ENCODE measurements at places on chromosomes 3 and 15.

GRCh38 chr3:183909030-183909600 lies 24.4 kb upstream of the PARL start:
- DNase-seq: no peak

GRCh38 chr15:38690719-38691332 lies 126.2 kb upstream of the RASGRP1 start:
- peak; percentile 17 for DNase-seq

GRCh38 chr3:116216761-116217160 lies 228.5 kb downstream of the LSAMP start:
- DNase-seq: no peak

DNA sequence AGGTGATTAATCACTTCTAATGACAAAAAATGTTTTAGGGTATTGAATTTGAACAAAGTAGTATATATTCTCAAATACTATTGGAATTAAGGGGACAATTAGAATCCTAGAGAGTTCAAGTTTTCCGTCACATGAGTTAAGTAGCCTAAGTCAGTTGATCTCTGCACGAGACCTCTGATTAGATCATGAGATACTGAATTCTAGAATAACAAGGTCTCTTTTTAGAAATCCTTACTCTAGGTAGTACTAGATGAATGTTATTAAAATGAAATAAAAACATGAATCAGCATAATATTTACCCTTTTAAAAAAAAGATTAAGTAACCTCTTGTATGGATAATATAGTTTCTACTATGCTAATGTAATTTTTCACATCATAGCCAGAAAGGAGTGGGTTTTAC lies 43.4 kb downstream of the MYO5A start:
- no peak for DNase-seq

DNA sequence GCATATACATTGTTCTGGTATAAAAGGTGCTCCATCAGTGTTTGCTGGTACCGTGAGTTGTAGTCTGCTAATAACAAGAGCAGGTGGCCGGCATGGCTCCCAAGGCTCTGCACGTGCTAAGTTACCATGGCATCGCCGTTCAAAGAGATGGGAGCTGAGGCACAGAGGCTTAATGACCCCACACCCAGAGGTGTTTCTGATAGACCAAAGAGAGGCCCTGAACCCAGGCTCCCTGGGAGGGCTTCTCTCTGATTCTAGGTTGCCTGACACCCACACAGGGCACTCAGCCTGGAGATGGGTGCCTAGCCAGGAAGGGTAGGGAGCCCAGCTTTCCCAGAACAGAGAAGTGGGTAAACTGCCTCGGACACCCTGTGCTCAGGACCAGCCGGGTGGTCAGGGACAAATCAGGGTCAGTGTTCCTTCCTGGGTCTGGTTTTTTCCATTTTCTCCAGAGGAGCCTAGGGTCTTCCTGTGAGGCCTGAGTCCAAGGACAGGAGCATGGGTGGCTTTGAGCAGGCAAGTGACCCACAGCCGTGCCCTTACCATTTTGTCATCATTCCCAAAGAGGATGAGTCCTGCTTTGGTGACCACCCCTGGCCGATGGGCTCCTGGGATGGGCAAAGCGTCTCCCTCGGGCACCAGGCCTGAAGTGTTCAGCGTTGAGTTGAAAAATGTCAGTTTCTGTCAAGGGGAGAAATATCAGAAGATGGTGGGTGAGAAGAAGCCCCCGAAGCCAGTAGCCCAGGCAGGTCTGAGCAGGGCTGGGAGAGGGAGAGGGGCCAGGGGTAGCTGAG lies 27.3 kb downstream of the ALDH1L1 start:
- no peak for DNase-seq

DNA sequence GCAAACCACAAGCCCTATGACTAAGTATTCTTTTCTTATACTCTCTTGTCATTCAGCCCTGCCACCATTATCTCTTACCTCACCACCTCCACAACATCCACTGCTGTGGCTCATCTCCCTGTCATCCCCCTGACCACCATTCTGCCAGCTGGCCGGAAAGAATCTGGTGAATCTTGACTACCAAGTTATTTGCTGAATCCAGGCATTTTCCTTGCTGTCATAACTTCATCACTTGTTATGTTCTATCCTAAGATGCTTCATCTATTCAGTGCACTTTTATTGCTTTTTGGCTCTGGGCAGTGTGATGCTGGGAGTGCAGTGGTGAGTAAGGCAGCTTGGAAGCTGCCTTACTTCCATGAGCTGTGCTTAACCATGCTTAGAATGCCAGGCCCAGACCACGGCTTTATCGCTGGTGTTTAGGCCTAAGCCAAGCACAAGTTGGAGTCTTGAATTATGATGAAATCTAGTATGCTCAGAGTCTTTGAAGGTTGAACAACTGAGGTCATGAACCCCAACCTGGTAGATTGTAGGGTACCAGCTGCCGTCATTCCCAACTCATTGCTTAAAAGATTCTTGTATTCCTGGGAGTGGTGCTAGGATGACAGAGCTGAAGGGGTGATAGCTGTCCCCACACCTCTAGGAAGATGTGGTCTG lies 27.0 kb upstream of the APH1B start:
- DNase-seq: no peak

DNA sequence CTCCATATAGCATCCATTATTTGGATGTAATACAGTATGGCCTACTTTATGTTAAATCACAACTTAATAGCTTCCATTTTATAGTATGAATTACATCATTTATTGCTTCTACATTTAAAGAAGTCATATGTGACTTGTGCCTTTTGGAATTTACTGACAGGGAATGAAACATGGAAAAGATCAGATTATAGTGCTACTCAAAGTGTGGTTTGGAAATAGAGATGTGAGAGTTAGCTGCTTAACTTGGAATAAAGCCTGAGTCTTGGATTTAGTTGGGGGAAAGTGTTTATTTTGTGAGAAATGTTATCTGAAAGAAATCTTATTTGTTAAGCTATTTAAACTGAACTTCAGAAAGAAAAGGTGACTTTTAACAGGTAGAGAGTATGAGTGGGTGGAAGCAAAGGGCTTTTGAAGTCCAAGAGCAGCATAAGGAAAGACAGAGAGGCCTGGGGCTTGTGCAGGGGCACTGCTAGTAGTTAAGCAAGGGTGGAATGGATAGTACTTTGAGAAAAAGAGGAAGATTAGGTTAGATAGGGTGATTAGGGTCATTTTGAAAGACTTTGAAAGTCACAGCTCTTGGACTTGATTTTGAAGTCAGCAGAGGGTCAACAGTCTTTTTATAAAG lies 60.5 kb downstream of the SLMAP start:
- DNase-seq: no peak

GRCh38 chr3:124467980-124468902 lies 262.0 kb upstream of the UMPS start:
- DNase-seq: peak; percentile 61

- no peak for DNase-seq
Measured at GRCh38 chr15:55289011-55289745, 435 bp downstream of the RAB27A start.

DNA sequence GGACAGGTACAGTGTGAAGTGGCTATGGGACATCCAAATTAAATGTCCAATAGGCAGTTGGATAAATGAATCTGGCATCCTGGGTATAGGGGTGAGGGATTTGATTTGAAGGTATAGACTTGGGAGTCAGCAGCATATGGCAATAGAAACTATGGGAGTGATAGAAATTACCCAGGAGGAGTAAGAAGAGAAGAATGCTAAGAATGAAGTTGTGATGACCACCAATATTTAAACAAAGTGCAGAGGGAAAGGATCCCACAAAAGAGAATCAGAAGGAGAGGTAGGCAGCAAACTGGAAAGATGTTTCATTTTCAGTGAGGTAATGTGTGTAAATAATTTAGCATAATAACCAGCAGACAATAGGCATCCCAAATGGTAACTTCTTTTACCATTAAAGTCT lies 13.8 kb upstream of the MSL2 start:
- no peak for DNase-seq

- no peak for DNase-seq
Measured at GRCh38 chr15:77563623-77564156, 69.0 kb downstream of the LINGO1 start.

- DNase-seq: no peak
Measured at GRCh38 chr15:62957130-62957529, 85.4 kb upstream of the TPM1 start.

DNA sequence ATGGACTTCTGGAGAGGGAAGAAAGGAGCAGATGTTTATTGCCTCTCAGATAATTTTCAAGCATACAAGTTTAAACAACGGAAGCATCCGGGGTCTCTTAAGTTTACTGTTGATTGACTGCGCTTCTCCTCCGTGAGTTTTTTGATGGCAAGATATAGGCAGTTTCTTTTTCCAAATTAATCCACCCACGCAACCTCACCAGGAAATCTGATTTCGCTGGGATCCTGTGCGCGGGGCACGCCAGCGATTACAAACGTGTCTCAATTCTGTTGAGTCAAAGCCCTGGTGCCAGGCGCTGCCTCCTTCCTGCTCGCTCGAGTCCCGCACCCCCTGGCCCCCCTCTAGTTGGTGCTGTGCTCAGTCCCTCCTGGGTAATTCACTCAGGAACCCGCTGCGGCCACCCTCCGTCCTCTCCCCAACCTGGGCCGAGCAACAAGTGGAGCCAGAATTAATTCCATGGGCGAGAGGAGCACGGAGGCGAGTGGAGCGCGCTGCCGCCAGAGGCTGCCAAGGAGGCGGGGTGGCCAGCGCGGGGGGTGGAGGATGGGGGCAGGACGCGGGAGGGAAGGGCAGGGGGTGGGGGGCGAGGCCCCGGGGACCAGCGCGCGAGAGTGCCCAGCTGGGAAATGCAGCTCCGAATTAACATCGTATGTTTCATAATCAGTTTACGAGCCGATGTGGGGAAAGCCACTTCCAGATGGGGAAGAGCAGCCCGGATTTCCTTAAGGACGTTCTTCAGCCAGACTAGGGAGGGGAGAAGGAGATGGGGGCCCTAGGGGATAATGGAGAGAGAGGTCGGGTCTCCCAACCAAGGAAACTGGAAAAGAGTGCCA lies 6.0 kb downstream of the WNT5A start:
- DNase-seq: no peak

DNA sequence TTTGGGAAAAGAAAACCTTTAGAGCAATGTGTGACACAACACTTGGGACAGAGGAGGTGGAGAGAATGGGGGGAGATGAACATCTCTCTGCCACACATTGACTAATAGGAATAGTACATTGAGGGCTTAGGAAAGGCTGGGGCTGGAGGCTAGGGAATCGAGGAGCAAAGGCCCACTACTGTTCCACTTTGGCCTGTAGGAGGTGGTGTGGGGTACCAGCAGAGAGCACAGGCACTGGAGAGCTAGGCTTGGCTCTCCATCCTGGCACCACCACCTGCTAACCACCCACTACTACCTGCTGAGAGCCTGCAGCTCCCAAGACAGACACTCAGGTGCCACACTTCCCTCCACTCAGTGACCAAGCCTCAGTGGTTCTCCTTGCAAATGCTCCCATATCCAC lies 19.4 kb downstream of the CCDC32 start:
- DNase-seq: no peak

GRCh38 chr3:183298701-183299153 lies 45.7 kb downstream of the B3GNT5 start:
- no peak for DNase-seq
